ENCODE measurements at places on chromosomes 1 and 21.

DNA sequence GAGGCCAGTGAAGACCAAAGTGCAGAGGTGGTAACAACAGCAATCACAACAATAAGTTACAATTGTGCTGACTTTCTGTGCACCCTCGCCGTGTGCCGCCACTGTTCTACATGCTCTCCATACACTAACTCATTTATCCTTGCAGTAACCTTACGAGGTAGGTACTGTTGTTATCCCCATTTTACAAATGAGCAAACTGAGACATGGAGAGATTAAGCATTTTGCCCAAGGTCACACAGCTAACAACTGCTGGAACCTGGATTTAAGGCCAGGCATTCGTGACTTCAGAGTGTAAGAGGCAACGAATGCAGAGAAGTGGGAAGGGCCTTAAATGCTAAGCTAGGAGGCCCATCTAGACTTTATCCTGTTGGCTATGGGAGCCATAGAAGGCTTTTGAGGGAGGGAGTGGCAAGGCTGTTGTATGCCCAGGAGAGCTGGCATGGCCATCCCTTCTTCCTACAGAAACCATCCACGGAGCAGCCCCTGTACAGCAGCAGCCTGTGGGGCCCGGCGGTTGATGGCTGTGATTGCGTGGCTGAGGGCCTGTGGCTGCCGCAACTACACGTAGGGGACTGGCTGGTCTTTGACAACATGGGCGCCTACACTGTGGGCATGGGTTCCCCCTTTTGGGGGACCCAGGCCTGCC, 36.6 kb downstream of the AZIN2 start:
- DNase-seq, result no peak

GRCh38 chr1:18578271-18578670, 52.4 kb upstream of the PAX7 start:
- no peak for DNase-seq

DNA sequence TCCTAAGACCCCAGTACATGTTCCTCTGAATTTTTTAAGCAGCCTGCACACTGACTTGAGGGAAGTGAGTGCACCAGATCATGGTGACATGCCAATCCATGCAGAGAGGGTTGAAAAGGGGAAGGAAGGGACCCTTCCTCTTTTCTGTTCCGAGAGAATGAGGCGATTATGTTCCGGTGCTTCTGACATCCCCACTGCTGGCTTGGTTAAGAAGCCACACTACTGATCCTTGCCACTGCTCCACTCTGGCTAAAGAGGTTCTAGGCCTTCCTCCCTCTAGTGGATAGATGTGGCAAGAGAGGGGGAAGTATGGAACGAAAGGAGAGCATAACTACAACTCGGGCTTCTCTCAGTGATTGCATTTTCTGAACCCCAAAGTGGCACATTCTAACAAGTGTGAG, 1.8 kb upstream of the CYB5R1 start:
- no peak for DNase-seq

DNA sequence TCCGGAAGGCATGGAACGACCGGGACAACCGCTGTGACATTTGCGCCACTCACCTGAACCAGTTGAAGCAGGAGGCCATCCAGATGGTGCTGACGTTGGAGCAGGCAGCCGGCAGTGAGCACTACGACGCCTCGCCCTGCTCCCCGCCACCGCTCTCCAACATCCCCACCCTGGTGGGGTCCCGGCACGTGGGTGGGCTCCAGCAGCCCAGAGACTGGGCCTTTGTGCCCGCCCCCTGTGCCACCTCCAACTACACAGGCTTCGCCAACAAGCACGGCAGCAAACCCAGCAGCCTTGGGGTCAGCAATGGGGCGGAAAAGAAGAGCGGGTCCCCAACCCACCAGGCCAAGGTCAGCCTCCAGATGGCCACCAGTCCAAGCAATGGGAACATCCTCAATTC, 212.1 kb downstream of the KIF26B start:
- DNase-seq, result no peak

GRCh38 chr21:38386967-38387366, 111.3 kb downstream of the ERG start:
- DNase-seq, result no peak

- DNase-seq, result no peak
These were observed 419.9 kb upstream of the DAB1 start for GRCh38 chr1:57843760-57844159.

- no peak for DNase-seq
These were observed 1.0 kb downstream of the TRMT1L start for GRCh38 chr1:185155600-185156287.

DNA sequence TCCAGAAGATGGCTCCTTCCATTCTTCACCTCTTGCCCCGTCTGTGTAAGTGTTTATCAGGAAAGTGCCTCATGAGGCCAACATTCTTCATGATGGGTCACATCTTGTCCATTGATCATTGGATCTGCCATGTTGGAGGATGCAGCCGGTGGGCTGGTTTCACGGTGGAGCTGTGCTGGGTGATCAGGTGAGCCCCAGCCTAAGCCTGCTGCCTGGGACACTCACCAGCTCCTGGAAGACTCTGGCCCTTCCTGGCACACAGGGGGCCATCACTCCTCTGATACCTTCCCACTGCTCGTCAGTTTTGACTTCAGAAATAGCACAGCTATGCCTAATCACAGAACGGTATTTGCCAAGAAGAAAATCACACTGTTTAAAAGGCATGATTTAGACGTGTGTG, 38.3 kb downstream of the UBASH3A start:
- DNase-seq, result no peak

DNA sequence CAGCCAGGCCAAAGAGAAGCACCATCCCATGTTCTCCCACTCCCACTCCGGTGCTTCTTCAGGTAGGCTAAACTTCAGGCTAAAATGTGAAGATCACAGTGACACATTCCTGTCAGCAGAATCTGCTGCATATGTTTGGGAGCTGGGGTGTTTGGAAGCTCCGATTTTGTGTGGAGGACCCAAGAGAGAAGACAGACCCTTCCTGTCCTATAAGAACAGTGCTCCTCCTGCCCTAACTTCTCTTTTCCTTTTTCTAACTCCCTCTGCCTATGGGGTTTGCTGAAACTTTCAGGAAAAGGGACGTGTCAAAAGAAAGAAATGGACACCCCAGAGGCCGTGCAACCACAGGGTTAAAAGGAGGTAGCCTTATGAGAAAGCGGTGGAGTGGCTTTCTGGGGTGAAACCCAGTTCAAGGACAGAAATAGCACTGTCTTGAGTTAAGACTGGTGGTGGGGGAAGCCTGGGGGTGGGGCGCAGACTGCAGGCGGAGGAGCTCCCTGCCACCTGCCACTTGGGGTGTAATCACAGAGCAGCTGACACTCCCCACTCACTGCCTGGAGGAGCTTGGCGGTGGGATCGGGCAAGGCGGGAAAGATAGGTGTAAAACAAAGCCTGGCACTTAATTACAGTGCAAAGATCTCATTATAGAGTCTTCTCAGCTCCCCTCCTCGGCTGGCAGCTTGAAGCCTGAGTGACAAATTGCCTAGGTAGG, 645 bp upstream of the TLR5 start:
- DNase-seq, result peak; percentile 88

GRCh38 chr1:234505769-234506102, 26.8 kb upstream of the TARBP1 start:
- DNase-seq, result no peak

DNA sequence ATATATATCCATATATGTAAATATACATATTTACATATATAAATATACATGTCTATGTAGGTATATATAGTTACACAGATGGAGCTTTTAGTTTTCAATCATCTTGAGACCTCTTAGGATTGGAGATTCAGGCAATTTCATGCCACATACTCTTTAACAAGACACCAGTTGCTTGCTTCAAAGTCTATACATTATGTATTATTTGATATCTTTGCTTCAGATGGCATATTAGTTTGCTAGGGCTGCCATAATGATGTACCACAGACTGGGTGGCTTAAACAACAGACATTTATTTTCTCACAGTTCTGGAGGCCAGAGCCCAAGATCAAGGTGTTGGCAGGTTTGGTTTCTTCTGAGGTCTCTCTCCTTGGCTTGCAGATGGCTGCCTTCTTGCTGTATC, 14.1 kb upstream of the C1orf87 start:
- no peak for DNase-seq

GRCh38 chr21:34935898-34936297, 113.2 kb downstream of the RUNX1 start:
- no peak for DNase-seq

GRCh38 chr1:167766538-167766937, 44.8 kb downstream of the MPZL1 start:
- no peak for DNase-seq

DNA sequence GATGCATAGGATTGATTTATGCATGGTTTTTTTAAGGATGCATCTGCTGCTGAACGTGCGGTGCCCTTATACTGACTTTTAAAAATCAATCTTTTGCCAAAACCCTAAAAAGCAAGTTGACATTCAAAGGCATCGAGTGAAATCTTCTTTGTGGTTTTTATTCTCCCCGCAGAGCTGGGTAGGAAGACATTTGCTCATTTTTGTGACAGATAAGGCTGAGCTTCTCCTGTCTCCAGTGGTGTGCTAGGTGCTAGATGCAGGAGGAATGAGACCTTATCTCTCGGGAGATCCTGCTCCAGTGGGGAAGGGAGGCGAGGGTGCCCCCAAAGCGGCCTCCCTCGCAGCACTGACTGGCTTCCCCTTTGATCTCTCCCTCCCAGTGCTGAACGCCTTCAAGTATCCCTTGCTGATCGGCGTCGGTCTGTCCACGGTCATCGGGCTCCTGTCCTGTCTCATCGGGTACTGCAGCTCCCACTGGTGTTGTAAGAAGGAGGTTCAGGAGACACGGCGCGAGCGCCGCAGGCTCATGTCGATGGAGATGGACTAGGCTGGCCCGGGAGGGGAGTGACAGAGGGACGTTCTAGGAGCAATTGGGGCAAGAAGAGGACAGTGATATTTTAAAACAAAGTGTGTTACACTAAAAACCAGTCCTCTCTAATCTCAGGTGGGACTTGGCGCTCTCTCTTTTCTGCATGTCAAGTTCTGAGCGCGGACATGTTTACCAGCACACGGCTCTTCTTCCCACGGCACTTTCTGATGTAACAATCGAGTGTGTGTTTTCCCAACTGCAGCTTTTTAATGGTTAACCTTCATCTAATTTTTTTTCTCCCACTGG, 14.9 kb upstream of the CD101 start:
- DNase-seq, result no peak

DNA sequence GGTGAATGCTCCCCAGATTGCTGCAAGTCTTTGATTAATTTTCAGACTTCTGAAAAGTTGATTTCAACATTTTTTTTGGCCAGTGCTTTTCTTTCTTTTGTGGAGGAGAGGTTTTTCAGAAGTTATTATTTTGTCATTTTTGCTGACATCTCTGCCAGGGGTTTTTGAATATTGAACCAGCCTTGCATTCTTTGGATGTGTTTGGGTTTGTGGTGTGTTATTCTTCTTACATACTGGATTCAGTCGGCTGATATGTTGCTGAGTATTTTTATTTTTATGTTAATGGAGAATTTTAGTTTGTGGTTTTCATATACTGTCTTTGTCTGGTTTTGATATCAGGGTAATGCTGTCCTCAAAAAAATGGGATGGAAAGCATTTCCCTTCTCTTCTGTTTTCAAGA, 25.3 kb downstream of the OBSCN start:
- DNase-seq, result no peak

DNA sequence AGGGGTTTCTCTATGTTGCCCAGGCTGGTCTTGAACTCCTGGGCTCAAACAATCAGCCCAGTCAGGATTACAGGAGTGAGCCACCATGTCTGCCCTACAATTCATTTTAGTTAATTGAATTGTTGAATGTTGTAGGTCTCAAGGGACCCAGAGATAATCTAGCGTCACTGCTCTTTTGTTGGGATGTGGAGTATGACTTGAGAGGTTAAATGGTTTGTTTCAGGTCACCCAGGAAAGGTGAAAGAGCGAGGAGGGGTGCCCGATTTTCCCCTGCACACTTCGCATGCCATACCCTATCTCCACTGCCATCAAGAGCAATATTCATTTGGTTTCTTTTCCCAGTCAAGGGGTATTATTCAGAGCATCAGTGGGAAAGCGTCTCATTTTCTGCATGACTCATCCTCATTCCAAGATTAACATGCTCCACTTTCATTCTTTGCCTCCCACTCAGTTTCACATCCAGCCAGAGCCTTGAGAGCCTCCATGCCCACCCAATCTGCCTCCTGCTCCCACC, 13.1 kb upstream of the SLC30A1 start:
- DNase-seq, result no peak

DNA sequence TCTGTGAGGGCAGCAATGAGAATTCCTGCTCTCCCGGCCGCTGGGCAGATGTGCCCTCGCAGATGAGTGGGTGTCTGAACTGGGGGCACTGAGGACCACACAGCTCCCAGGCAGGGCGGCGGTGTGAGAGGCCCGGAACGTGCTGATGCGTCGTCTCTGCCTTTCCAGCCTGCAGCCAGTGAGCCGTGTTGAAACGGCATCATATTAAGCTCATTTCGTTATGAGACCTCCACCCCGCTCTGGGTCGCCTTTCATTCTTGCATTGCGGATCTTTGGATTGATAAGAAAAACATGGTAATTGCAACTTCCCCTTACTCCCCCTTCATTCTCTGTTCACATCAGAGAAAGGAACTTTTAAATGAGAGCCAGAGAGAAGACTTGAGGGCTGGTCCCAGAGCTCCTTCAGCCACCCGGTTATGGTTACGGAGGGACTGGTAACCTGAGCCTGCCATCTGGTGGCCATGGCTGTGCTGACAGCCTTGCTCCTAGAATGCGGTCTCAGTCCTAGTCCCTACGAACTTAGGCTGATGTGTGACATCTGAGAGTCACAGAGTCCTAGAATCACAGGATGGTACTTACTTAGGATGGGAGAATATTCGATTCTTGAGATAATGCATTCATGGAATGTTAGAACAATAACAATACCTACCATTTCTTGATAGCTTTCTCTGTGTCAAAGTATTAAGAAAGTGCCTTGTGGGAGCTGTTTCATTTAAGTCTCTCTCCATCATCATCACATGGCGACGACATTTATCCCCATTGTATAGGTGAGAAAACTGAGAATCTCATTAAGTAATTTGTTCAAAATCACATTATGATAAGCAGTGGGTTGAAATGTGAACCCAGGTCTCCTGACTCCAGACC, 271.0 kb downstream of the TRABD2B start:
- peak; percentile 85 for DNase-seq

DNA sequence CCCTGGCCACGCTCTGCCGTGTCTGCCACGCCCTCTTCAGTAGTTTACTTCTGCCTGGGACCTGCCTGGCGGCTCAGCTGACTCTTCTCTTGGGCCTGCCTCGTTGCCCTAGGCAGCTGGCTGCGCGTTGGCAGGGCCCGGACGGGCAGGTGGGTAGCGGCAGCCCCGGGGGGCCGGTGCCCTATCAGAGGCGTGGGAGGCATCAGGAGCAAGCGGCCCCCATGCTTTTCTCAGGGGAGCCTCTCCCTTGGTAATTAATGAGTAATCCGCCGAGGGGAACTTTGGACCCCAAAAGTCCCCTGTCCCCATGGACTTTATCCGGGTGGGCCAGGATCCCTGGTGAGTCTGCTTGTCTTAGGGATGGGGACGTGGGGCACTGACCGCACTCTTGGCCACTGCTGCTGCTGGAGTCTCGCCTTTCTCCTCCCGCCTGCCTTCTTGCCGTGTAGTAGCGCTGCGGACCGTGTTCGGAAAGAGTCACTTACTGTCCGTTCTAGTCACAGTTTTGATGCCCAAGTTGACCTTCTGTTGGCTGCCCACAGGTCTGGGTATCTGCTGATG, 22.7 kb downstream of the SKI start:
- DNase-seq, result peak; percentile 70

All from upper lobe of right lung (tissue), 1 donor.